CD8-positive, alpha-beta memory T cell (primary cell): ENCODE measurements at places on chromosomes 3 and 15. TPM values are rescaled to one million over a fixed set of nuclear protein-coding genes. Genes with fewer than 3 reads are reported as not detected.

The CLEC3B gene
- 0.24 TPM for total RNA-seq

The PP2D1 gene
- total RNA-seq = not detected

The TTBK2 gene
- total RNA-seq = 11.4 TPM

The ECE2 gene
- total RNA-seq = not detected

The CDAN1 gene
- total RNA-seq = 24.7 TPM

The ADGRG7 gene
- total RNA-seq = not detected

The IRAK2 gene
- total RNA-seq = 5.1 TPM

The POLQ gene
- total RNA-seq = 12.4 TPM

The PLXND1 gene
- 15.2 TPM for total RNA-seq

The ANKRD34C gene
- not detected for total RNA-seq

The PRC1 gene
- total RNA-seq = 79.9 TPM

The GPR156 gene
- total RNA-seq = not detected

The CAND2 gene
- total RNA-seq = 1.0 TPM
